NCI-H2029 treated with DMSO at 0.1 percent for 48 hours (cell line): ENCODE measurements at places on chromosomes 4 and X.

GRCh38 chr4:24775750-24776149, 19.6 kb upstream of the SOD3 start:
- DNase-seq, result no peak

GRCh38 chrX:22139822-22140221, 107.7 kb downstream of the PHEX start:
- peak; percentile 6 for DNase-seq

DNA sequence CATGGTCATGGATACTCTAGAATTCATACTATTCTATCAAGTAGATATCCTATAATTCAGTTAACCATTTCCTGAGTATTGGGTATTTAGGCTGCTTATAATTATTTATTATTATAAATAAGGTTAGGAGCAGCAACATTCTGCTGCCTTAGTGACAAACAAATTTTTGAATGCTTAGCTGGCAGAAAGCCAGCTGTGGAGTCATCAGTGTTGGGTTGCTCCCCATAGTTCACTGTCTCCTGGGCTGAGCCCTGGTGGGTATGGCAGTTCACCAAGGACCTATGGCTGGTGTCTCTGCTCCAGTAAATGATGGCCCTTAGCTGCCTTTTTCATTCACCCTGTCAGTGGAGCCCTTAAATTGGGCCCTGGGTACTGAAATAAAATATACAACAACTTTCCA, 61.8 kb downstream of the SMARCA5 start:
- no peak for DNase-seq

GRCh38 chrX:133249266-133250058, 31.3 kb upstream of the TFDP3 start:
- DNase-seq, result no peak

- DNase-seq, result no peak
These were observed 52.5 kb upstream of the ATXN3L start for GRCh38 chrX:13372203-13372980.

DNA sequence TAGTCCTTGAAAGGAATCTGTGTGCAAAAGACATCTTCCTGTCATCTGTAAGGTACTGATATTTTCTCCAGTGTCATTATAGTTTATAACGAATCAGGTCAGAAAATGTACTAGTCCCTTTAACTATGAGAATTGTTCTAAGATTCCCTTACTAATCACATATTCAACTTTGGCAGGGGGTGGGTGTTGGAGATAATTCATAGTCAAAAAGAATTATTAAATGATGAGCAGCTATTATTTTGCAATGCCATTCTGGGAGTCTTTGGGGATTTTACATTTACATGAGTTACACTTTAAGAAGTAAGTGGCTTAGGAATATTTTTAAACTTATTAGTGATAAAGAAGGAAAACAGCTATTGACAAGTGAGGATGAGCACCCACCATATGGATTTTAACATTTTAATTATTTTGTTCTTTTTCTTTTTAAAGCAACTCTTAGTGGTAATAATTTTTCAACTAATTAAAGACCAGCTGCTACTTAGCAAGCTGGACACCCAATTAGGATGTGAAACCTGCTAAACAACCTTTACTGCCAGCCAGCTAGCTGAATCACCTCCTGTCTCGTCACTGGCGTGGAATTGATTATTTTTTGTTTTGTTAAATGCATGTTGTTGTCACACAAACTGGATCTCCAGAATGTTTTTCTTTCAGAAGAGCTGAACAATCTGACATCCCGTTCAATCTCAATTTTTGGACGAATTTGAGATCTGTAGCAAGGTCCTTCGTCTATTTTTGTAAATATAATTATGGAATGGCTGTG, 219.2 kb downstream of the ARAP2 start:
- DNase-seq, result no peak

DNA sequence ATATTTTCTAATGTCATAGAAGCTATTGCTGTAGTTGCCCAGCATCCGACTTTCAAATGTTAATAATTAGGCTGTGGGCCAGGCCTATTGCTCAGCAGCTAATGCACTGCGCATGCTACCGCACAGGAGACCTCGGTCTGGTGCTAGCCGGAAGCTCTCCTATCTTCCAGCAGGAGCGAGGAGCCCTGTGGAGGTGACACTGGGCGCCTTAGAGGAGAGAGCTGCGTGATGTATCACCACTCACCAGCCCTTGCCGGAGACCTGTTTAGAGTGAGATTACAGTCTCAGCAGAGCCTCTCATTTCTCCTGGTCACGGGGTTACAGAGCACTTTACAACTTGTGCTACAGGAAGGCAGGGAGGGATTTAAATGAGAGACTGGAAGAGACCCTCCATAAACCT, 31.1 kb upstream of the MID1IP1 start:
- DNase-seq, result no peak

GRCh38 chr4:154389148-154389547, 102.5 kb downstream of the DCHS2 start:
- peak; percentile 5 for DNase-seq

- no peak for DNase-seq
These were observed 221.3 kb downstream of the ANTXR2 start for GRCh38 chr4:79851625-79852304.

- no peak for DNase-seq
These were observed 65.7 kb downstream of the SERPINA7 start for GRCh38 chrX:105972690-105973386.

DNA sequence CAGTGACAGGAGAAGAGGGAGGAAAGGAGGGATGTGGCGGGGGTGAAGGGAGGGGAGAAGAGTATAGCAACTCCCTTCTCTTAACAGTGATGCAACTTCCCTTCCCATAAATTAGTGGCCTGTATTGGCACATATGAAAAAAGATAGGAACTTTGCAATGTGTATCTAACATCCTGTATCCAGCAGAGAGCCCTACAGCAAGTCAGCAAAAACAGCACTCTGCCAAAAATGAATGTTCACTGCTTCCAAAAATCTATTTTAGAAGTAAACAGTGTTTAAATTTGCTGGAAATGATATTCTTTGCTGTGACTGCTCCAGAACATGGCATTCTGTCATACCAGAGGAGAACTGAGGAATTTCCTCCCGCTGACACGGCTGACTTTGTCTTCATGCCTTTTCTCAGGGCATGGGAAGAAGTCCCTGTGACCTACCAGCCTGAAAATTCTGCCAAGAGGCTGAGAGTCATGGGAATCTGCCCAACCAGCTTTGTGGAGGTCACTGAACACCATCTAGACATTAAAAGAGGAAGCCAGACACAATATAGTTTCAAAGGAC, 343.4 kb upstream of the RASGEF1B start:
- DNase-seq, result no peak
